Neural progenitor cell (in vitro differentiated cells): ENCODE measurements at places on chromosomes 12 and 14.

DNA sequence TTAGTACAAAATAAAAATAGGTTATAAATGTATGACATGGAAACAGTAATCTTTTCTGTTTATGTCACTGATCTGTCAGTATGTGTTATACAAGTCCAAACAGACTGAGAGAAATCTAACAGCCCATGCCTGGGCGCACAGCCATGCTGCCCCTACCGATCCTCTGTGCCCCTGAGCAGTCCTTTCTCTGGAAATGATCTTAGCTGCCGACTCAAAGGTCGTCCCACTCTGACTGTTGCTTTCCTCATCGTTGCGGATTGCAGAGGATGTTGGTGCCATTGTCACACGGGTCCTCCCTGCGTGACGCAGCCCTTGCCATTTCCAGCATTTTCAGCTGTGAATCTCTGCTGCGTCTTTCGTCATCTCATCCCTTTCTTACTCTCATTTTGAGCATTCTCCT lies 82.9 kb upstream of the DYNC1H1 start:
- no peak for DNase-seq

- DNase-seq, result peak; percentile 32
These were observed 1.2 kb downstream of the PPP1R12A start for GRCh38 chr12:79933532-79934264.

DNA sequence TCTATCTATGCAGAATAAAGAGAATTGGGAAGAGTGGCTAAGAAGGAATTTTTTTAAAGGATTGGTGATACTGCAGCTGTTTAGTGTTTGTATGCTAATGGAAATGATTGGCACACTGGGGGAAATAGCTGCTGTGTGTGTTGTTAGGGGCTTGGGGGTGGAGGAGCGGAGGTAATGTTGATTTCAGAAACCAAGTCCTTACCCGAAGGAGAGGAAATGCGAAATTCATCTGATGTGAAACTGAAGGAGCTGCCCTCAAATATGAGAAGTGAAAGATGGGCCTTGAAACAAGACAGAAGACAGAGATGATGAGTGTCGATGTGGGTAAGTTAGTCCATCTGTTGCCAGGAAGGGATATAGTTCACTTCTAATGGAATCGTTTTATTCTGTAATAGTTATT lies 21.2 kb upstream of the RNASE12 start:
- no peak for DNase-seq

GRCh38 chr14:100381395-100382105 lies 58.4 kb downstream of the SLC25A47 start:
- DNase-seq, result peak; percentile 48

GRCh38 chr14:59507063-59507751 lies 22.9 kb downstream of the JKAMP start:
- DNase-seq, result peak; percentile 79

- DNase-seq, result no peak
These were observed 341.2 kb downstream of the SNAPC1 start for GRCh38 chr14:62103464-62103863.

- DNase-seq, result no peak
These were observed 69.4 kb downstream of the SRGAP1 start for GRCh38 chr12:63913929-63914328.

DNA sequence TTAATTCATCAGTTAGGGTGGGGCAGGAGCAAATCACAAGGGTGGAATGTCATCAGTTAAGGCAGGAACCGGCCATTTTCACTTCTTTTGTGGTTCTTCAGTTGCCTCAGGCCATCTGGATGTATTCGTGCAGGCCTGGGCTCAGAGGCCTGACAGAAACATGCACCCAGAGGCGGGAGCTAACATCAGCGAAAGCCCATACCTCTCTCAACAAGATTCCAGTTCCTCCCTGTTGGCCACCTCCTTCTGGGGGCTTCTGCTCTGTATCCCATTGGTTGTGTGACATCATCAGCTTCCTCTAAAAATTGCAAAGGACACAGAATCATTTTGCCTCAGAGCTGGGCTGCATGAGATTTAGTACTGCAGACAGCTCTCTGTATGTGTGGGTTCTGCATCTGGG lies 134.3 kb downstream of the ZNF664 start:
- no peak for DNase-seq

DNA sequence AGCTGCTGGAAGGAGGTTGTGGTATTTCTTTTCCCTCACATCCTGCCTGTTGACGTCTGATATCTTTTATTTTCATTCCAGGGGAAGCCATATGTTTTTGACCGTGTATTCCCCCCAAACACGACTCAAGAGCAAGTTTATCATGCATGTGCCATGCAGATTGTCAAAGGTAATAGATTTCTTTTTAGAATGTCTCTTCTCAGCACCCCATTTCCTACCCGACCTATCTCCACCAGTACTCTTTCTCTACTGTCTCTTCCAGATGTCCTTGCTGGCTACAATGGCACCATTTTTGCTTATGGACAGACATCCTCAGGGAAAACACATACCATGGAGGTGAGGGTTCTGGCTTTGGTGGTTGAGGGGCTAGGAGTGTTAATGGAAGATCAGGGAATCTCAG lies 13.5 kb downstream of the KIF5A start:
- no peak for DNase-seq

DNA sequence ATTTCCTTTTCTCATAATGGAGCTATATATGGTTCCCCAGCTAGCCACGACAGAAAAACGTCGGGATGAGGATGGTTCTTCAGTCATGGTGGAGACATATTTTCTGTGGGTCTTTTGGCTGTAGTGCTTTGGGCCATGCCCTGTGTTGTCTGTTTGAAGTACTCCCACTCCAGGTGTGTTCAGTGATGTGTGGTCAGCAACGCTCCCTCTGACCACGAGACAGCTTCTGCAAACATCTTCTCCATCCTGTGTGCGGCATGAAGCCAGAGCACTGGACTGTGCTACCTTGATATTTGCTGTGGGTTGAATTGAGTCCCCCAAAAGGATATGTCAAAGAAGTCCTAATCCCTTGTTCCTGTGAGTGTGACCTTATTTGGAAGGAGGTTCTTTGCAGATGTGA lies 931.2 kb downstream of the NRXN3 start:
- DNase-seq, result no peak

GRCh38 chr12:108853981-108854446 lies 3.4 kb downstream of the SSH1 start:
- no peak for DNase-seq

DNA sequence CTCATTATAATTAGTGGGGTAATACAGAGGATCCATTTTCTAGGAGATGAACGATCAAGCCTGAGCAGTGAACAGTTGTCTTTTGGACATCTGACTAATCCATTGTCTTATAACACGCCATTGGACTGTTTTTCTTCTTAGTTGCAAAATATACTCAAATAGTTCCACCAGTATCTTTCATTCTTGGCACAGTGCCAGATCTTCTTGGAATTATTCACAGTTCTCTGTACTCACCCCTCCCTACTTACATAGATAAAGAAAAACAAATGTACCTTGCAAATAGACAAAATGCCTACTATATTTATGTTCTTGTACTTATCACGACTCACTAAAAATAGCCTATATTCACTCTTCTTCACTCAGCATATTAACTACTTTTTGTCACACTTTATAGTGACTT lies 3.8 kb downstream of the CBLN3 start:
- no peak for DNase-seq

DNA sequence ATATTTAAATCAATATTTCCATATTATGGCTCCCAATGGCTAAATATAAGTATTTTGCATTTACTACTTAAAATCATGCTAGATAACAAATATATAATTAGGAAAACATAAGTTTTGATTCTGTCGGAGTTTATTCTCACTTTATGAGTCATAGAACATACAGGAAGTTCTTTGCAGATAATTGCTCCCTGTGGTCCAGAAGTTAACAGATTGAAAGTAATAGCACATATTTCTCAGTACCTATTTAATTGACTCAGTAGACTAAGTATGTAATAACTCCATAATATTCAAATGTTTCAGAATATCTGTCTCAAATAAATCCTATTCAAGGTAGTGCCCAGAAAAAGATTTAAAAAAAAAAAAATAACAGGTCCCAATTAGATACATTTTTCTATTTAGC lies 806.0 kb upstream of the ATXN7L3B start:
- no peak for DNase-seq

GRCh38 chr12:30970559-30971197 lies 44.1 kb downstream of the TSPAN11 start:
- DNase-seq, result no peak

DNA sequence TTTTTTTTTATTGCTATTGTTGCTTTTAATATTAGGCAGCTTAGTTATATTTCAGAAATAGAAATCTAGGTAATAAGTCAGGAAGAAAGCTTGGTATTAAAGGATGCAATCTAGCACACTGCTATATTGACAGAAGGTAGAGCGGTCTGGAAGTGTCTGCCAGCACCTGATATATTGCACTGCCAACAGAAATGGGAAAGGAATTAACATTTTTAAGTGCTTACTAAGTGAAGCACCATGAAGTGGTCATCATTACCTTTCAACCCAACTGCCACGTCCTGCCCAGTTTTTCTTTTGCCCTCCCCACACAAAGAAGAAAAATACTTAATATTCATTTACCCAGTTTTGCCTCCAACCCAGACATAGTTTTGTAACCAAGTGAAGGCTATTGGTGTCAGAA lies 163.5 kb downstream of the KITLG start:
- DNase-seq, result no peak

DNA sequence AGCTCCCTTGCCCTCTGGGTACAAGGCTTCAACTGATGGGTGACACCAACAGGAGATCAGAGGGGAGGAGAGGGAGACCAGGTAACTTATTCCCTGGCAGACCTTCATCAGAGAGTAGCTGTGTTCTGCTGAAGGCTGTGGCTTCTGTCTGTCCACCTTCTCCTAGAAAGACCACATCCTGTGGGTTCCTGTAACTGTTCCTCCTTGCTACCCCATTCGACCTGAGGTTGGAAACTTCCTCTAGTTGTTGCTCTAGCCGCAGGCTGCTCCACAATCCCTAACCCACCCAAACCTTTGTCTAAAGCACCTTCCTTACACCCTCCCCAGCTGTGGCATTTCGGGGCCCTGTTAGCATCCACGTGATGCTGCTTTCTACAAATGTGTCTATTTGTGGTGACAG lies 454.2 kb downstream of the DPF3 start:
- DNase-seq, result no peak

DNA sequence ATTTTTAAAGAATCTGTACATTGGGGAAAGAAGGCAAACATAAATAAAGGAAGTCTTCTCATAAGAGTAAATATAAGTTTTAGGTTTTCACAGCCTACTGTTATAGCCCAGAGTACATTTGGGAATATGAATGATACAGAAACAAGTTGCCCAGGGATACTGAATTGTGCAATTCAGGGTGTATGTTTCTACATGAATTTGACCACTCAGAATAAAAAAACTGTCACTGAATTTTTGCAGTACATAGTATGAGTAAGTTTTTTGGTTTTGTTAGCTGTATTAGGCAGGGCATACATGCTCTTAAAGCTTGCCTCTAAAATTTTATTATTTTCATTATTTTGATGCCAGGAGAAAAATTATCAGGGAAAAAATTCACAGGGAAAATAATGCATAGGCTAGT lies 6.6 kb upstream of the PCNX4 start:
- DNase-seq, result no peak

GRCh38 chr12:105504286-105504685 lies 173.8 kb downstream of the C12orf75 start:
- DNase-seq, result no peak

- peak; percentile 44 for DNase-seq
These were observed 52.1 kb upstream of the PPFIA2 start for GRCh38 chr12:81811061-81811777.
